ENCODE measurements at places on chromosomes 4 and X. TPM values are rescaled to one million over a fixed set of nuclear protein-coding genes. Genes with fewer than 3 reads are reported as not detected.

CDX4 gene
- not detected for total RNA-seq

PNMA3 gene
- 0.41 TPM for total RNA-seq

SOD3 gene
- total RNA-seq, result 164 TPM

GRCh38 chr4:74754218-74754617 is 40.1 kb downstream of the BTC start:
- DNase-seq, result no peak

CEP135 gene
- 7.4 TPM for total RNA-seq

SLC49A3 gene
- total RNA-seq, result 4.3 TPM

GYPE gene
- 0.71 TPM for total RNA-seq

NSUN7 gene
- total RNA-seq, result 1.4 TPM

- DNase-seq, result no peak
These were observed 72.3 kb downstream of the SLC34A2 start for GRCh38 chr4:25727711-25728493.

DNA sequence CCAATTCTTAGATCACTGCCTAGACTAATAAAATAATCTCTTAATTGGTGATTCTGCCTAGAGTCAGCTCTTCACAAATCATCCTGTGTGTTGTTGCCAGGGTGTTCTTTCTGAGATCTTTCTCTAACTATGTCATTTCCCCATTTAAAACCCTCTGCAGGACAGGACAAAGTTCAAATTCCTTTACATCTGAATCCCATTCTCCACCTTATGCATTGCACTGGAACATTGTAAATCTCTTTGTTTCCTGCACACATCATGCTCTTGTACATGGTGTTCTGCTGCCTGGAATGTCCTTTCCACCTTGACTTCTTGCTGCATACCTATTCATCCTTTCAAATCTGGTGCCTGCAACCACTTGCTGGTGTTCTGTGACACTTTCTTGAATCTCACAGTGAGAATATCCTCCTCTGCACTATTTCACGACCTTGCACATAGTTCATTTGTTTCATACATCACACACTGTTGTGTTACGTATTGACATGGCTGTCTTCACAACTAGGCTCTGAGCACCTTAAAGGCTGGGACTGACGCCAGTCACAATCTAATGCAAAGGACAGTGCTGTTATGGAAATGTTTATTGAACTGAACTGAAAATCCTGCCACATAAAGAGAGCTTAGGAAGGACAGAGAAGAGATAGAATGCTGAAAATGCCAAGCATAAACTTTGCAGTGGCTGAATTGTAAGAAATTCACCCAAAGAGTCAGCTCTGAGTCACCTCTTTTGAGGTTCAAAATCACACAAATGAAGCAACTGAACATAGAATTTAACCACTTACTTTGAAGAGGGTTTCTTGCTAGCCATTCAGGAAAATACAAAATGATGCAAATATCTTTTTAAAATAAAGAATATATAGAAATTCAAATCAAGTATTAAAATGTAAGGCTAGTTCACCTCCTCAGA is 26.4 kb upstream of the SMIM14 start:
- no peak for DNase-seq

- DNase-seq, result no peak
These were observed 33.8 kb upstream of the ADRA2C start for GRCh38 chr4:3732076-3733028.

DNA sequence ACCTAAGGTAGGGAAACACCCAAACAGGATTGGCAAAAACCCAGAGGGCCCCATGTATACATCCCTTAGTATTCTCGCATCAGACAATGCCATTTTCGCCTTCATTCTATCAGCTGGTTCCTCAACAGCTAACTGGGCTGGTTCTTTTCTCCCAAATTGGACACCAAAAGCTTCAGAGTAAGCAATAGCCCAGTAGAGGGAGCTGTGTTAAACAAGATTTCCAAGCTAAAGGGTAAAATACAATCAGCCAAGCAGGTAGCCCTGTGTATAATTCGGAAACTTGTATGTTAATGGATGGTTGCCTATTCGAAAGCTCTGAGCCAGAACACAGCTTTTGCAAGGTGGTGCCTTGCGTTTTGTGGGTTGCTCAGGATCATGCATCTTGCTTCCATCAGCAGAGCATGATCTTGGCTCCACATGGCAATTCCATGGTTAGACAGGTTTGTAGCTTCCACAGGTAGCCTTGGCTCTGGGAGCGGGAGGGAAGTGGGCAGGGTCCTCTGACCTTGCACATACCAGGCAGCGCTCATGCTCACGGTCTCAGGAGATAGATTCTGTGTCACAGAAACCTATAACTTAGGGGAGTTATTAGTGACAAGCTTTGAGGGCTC is 115.2 kb upstream of the LNX1 start:
- DNase-seq, result no peak

- DNase-seq, result no peak
These were observed 322.1 kb upstream of the ARX start for GRCh38 chrX:25337841-25338240.

- DNase-seq, result no peak
These were observed 418.2 kb downstream of the STIM2 start for GRCh38 chr4:27278615-27279375.

MRPS18C gene
- 36.2 TPM for total RNA-seq

VEGFD gene
- total RNA-seq, result 11.4 TPM

GRCh38 chr4:180333162-180333561 is 1910.0 kb upstream of the TENM3 start:
- DNase-seq, result no peak

DNA sequence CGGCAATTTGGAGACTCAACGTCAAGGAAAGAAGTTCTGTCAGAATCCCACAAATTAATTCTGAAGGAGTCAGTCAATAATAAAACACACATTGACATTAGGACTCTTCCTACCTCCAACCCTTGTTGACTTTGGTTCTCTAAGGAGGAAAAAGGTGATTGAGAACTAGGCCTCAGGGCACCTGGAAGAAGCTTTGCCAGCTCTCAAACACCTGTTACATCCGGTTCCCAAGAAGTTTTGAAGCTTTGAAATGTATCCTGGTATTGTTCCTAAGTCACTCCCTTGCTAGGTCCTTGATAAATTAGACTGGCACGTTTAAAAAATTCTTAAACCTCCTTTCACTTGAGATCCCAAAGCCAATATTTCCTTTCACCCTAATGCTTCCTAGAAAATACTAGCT is 1.7 kb upstream of the CCDC160 start:
- DNase-seq, result no peak

KIAA1210 gene
- total RNA-seq, result not detected

- DNase-seq, result no peak
These were observed 17.9 kb downstream of the REELD1 start for GRCh38 chr4:146232131-146232722.

ADAM29 gene
- total RNA-seq, result not detected
